ENCODE measurements at places on chromosomes 12 and 14. TPM values are rescaled to one million over a fixed set of nuclear protein-coding genes. Genes with fewer than 3 reads are reported as not detected.

Gene KRT83
- 4.1 TPM for total RNA-seq

Gene GLIPR1L2
- total RNA-seq = 0.13 TPM

Gene KRT74
- not detected for total RNA-seq

Gene SART3
- total RNA-seq = 41.9 TPM

Gene BEST3
- total RNA-seq = 0.67 TPM

Gene TEX22
- 0.20 TPM for total RNA-seq

Gene DPF3
- total RNA-seq = 0.47 TPM

Gene DNAAF2
- 11.7 TPM for total RNA-seq

Gene GXYLT1
- total RNA-seq = 17.2 TPM

Gene PAX9
- 2.7 TPM for total RNA-seq

Gene CMKLR1
- not detected for total RNA-seq

Gene DNAJC22
- 24.0 TPM for total RNA-seq

Gene SLCO1C1
- total RNA-seq = not detected

Gene OAS3
- 34.6 TPM for total RNA-seq

Gene CLEC4E
- 0.38 TPM for total RNA-seq

Gene EPS8
- 31.0 TPM for total RNA-seq

Gene BCDIN3D
- 4.7 TPM for total RNA-seq

Gene STXBP6
- 1.9 TPM for total RNA-seq

Gene ZC2HC1C
- 3.0 TPM for total RNA-seq

Gene RPS6KL1
- 0.45 TPM for total RNA-seq

Gene TMTC2
- total RNA-seq = 1.2 TPM

Gene OASL
- 3.5 TPM for total RNA-seq

Gene AKAP5
- 0.45 TPM for total RNA-seq

Gene PLBD1
- total RNA-seq = 4.8 TPM

Gene TMEM132C
- not detected for total RNA-seq

Gene SLC25A47
- total RNA-seq = not detected

Gene ACSM4
- not detected for total RNA-seq

Gene CD4
- not detected for total RNA-seq

Gene KLRC3
- total RNA-seq = not detected

Gene CYP46A1
- total RNA-seq = 0.12 TPM

Gene OSBPL8
- 24.5 TPM for total RNA-seq

Gene IL25
- total RNA-seq = not detected

Gene SYNE3
- 0.21 TPM for total RNA-seq

Gene PLA2G1B
- not detected for total RNA-seq

Gene PYGL
- 107 TPM for total RNA-seq

Gene SMIM10L1
- 9.1 TPM for total RNA-seq

Gene GALNT4
- total RNA-seq = 5.4 TPM

Gene NTS
- total RNA-seq = 51.1 TPM
